Uterus (tissue), 4 donors: ENCODE measurements at places on chromosomes 7 and 10. TPM values are rescaled to one million over a fixed set of nuclear protein-coding genes. Genes with fewer than 3 reads are reported as not detected.

- no peaks in the 10 kb centered on the region for H3K27me3 ChIP-seq
- H3K4me1 ChIP-seq: no peaks in the 10 kb centered on the region
- DNase-seq: no peak
- H3K36me3 ChIP-seq: no peaks in the 10 kb centered on the region
Observed at GRCh38 chr7:148721390-148721789, 22.7 kb downstream of the CUL1 start.

DNA sequence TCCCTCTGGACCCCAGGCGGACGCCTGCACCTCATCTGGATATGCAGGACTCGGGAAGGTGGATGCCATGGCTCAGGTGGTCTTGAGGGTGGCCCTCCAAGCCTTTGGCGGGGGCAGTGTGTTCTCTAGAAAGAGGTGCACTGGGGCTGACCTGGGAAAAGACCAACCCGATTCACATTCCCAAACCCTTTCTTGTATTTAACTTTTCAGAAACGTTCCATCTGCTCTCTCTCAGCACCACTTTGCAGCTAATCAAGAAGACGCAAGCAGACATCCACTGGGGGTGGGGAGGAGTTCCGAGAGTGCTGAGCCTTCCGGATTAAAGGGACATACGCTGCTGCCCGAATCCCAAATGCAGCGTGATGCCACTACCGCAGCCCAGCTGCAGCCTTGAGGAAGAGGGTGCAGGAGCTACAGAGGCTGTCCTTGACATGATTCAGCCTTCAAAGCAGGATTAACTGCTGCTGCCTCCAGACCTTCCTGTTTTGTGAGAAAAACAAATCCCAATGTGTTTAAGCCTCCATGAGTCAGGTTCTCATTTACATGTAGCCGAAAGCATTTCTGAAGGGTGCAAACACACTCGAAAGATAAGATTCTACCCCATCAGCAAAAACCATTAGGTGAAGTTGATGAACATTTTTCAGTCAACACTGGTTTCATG lies 39.9 kb downstream of the RBM17 start:
- no peak for DNase-seq
- H3K27ac ChIP-seq: no peak overlapping the region
- H3K27me3 ChIP-seq: no peaks in the 10 kb centered on the region
- H3K4me3 ChIP-seq: no peak overlapping the region
- H3K36me3 ChIP-seq: no peaks in the 10 kb centered on the region
- no peaks in the 10 kb centered on the region for H3K4me1 ChIP-seq

- no peaks in the 10 kb centered on the region for H3K4me1 ChIP-seq
- no peak overlapping the region for H3K27ac ChIP-seq
- H3K27me3 ChIP-seq: no peaks in the 10 kb centered on the region
- DNase-seq: no peak
Observed at GRCh38 chr10:33535866-33536265, 201.4 kb upstream of the NRP1 start.

- no peaks in the 10 kb centered on the region for H3K36me3 ChIP-seq
- no peak for DNase-seq
- no peaks in the 10 kb centered on the region for H3K4me1 ChIP-seq
- no peak overlapping the region for H3K27ac ChIP-seq
Observed at GRCh38 chr10:96319754-96320474, 15.7 kb downstream of the DNTT start.

DNA sequence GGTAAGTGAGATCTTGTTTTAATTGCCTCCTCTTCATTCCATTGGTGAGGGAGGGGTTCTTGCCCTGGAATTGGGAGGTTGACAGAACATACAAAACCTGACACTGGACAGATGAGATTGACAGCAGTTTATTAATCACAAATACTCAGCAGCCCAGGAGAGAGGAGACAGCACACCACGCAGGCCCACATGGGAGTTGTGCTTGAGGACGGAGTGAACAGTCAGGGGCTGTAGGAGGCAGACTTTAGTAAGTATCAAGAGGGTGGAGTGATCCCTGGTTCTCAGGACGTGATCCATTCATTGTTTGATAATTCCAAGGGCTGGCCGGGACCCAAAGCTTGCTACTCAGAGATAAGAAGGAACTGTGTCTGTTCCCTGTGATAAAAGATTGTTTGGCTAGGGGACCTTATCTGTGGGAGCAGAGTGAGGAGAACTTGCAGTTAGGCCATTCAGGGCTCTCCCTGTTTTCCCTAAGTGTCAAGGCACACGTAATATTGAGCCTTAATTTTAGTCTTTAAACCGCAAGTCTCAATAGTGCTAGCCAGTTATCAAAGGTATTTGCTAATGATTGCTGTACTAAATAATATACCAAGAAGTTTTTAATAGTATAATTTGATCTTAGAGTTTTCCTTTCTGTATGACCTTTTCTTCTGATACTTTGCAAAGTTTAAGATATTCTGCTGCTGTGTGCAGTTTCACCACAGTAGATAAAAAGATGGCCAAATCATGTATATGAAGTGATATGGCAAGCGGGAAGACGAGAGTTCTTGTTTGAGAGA lies 14.5 kb downstream of the CAPZA2 start:
- DNase-seq: no peak
- peaks cover 12% of the 10 kb centered on the region for H3K4me1 ChIP-seq
- H3K27me3 ChIP-seq: no peaks in the 10 kb centered on the region
- H3K36me3 ChIP-seq: no peaks in the 10 kb centered on the region
- no peak overlapping the region for H3K27ac ChIP-seq
- H3K4me3 ChIP-seq: no peak overlapping the region

GRCh38 chr10:36303896-36304295 lies 661.8 kb upstream of the FZD8 start:
- H3K36me3 ChIP-seq: no peaks in the 10 kb centered on the region
- DNase-seq: no peak
- no peak overlapping the region for H3K4me3 ChIP-seq
- no peaks in the 10 kb centered on the region for H3K4me1 ChIP-seq
- no peak overlapping the region for H3K27ac ChIP-seq

DNA sequence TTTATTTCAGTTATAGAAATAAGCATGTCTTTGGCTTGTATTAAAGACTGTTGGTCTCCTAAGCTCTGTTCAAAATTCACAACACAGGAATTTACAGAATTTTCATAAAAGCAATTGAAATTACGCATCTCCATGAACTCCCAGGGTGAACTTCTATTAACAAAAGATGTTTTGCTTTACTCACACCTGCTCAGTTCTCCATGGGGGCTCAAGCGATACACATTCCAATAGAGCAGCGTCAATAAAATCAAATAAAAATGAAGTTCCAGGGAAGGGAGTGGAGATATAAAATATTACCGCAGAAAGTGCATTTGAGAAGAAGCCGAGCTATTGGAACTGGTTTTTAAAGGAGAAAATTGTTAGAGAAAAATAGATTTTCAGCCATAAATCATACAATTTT lies 41.5 kb upstream of the ZNF438 start:
- H3K27me3 ChIP-seq: no peaks in the 10 kb centered on the region
- H3K4me3 ChIP-seq: no peak overlapping the region
- H3K27ac ChIP-seq: no peak overlapping the region
- H3K4me1 ChIP-seq: no peaks in the 10 kb centered on the region

- DNase-seq: no peak
- H3K4me3 ChIP-seq: no peak overlapping the region
- no peaks in the 10 kb centered on the region for H3K4me1 ChIP-seq
- no peak overlapping the region for H3K27ac ChIP-seq
- no peaks in the 10 kb centered on the region for H3K36me3 ChIP-seq
- no peaks in the 10 kb centered on the region for H3K27me3 ChIP-seq
Observed at GRCh38 chr10:86206240-86206579, 160.4 kb downstream of the GRID1 start.

DNA sequence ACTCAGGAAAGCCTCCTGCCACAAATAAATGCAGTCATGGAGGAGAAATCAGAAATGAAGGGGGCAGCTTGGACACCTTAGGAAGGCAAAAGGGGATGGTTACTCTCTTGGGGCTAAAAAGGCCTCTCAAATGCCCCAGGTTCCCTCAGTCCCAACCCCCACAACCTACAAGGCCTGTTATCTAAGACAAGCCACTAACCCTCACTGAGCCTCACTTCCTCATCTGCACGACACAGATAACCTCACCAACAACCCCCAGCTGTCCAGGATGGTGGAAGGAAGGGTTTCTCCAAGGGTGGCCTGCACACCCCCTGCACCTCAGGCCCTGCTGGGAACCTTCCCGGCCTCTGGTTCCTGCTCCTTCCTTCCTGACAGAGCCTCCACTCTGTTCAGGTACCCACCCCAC lies 29.2 kb downstream of the SORBS1 start:
- peaks cover 12% of the 10 kb centered on the region for H3K4me1 ChIP-seq
- no peak overlapping the region for H3K4me3 ChIP-seq

DNA sequence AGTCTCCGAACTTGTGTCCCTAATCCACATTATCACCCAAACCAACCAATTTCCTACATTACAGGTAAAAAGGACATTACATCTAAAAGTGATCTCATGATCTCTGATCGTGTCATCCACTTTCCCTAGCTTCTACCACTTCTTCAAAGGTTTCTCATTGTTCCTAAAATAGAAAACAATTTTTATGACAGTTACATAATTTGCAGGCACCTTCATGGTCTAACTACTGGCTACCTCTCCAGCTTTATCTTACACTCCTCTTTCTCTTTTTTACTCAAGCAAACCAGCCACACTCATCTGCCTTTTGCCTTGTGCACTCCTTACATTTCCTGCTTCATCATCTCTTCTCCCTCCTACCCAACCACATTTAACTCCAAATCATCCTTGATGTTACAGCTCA lies 886.7 kb upstream of the SORCS1 start:
- no peak for DNase-seq
- H3K27me3 ChIP-seq: no peaks in the 10 kb centered on the region
- H3K27ac ChIP-seq: no peak overlapping the region
- no peaks in the 10 kb centered on the region for H3K4me1 ChIP-seq

- no peaks in the 10 kb centered on the region for H3K36me3 ChIP-seq
- peaks cover 15% of the 10 kb centered on the region for H3K4me1 ChIP-seq
- no peaks in the 10 kb centered on the region for H3K27me3 ChIP-seq
- no peak overlapping the region for H3K4me3 ChIP-seq
Observed at GRCh38 chr10:102678842-102679289, 34.6 kb downstream of the TRIM8 start.

GRCh38 chr7:139035586-139036353 lies at the start of gene ZC3HAV1L:
Gene ZC3HAV1L, minus strand, starts transcription at chr7:139036042. Its CDS starts 25 bp downstream, at chr7:139036017.
- H3K36me3 ChIP-seq: no peaks in the 10 kb centered on the region
- DNase-seq: peak; percentile 70
- H3K4me3 ChIP-seq: peak within 1 kb of the TSS; percentile 87
- H3K27ac ChIP-seq: peak within 1 kb of the TSS; percentile 73
- no peaks in the 10 kb centered on the region for H3K4me1 ChIP-seq

DNA sequence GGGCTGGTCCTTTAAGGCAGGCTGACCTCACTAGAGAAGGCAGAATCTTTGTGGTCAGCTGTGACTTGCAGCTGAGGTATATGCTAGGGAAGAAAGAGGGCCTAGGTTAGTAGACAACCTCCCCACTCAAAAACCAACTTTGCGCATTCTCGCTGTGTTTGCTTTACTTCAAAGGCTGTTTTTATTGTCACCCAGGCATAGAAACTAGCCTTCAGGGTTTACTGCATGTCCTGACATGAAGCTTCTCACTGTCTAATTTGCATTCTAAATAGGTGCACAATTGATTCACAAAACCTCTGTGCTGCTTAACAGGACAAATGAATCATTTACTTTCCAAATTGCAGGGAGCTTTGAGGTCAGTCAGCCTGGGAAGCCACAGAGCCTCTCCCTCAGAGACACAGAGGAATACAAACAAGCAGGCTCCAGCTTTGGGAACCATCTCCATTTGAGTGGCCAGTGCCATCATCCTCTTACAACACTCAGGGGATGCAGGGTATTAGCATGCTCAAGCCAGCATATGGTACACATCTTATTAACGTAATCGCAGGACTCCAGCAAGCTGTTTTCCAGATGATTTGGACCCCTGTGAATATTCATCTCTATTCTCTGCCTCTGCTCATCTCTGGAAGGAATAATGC lies 596.4 kb upstream of the GHITM start:
- no peaks in the 10 kb centered on the region for H3K36me3 ChIP-seq
- no peaks in the 10 kb centered on the region for H3K27me3 ChIP-seq
- H3K4me1 ChIP-seq: no peaks in the 10 kb centered on the region
- no peak overlapping the region for H3K27ac ChIP-seq
- DNase-seq: no peak
- no peak overlapping the region for H3K4me3 ChIP-seq

DNA sequence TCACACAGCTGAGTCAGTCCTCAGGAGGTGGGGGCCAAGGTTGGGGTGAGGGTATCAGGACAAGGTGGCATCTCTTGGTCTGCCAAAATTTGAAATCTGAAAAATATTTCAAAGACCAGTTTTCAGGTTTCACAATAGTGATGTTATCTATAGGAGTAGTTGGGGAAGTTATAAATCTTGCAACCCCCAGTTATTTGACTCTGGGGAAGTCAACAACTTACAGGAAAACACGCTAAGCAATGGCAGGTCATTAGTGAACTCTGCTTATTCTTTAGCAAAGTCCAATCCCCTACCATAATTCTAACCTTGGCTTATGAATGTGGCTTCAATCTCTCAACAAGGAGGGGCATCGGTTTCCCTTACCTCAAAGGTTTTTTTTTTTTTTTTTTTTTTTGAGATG lies 94.9 kb downstream of the MARCHF5 start:
- H3K36me3 ChIP-seq: no peaks in the 10 kb centered on the region
- no peak overlapping the region for H3K27ac ChIP-seq
- DNase-seq: no peak
- H3K4me3 ChIP-seq: no peak overlapping the region

- H3K4me3 ChIP-seq: peak overlapping the region; percentile 64
- DNase-seq: no peak
- H3K36me3 ChIP-seq: no peaks in the 10 kb centered on the region
Observed at GRCh38 chr10:131982796-131983195, 1.1 kb upstream of the BNIP3 start.

- no peak for DNase-seq
- no peaks in the 10 kb centered on the region for H3K36me3 ChIP-seq
- H3K4me1 ChIP-seq: no peaks in the 10 kb centered on the region
- H3K4me3 ChIP-seq: no peak overlapping the region
- no peaks in the 10 kb centered on the region for H3K27me3 ChIP-seq
- H3K27ac ChIP-seq: no peak overlapping the region
Observed at GRCh38 chr10:45581582-45582385, 90.8 kb downstream of the ZFAND4 start.

The HPS6 gene
- 3.8 TPM for total RNA-seq

The SRGN gene
- 281 TPM for total RNA-seq

The NSUN6 gene
- 23.2 TPM for total RNA-seq

The PIK3AP1 gene
- 10.6 TPM for total RNA-seq

The COL13A1 gene
- total RNA-seq: 13.9 TPM

The PARD3 gene
- 44.3 TPM for total RNA-seq

The SYT15 gene
- 3.0 TPM for total RNA-seq

The FKBP14 gene
- total RNA-seq: 15.9 TPM

The ELN gene
- total RNA-seq: 4.1 TPM

The CACUL1 gene
- total RNA-seq: 30.3 TPM

The CLDN4 gene
- total RNA-seq: 55.7 TPM
